ENCODE measurements at places on chromosomes 16 and 17. TPM values are rescaled to one million over a fixed set of nuclear protein-coding genes. Genes with fewer than 3 reads are reported as not detected.

Gene GGT6
- 8.8 TPM for total RNA-seq

Gene BAIAP2
- 141 TPM for total RNA-seq

Gene GNG13
- total RNA-seq = not detected

Gene RABEP2
- total RNA-seq = 34.9 TPM

GRCh38 chr16:49020436-49020835 is 261.2 kb downstream of the CBLN1 start:
- peaks cover 21% of the 10 kb centered on the region for H3K27me3 ChIP-seq
- H3K27ac ChIP-seq = no peak overlapping the region
- no peak overlapping the region for H3K4me3 ChIP-seq
- no peaks in the 10 kb centered on the region for H3K36me3 ChIP-seq
- DNase-seq = no peak
- H3K4me1 ChIP-seq = peaks cover 13% of the 10 kb centered on the region

DNA sequence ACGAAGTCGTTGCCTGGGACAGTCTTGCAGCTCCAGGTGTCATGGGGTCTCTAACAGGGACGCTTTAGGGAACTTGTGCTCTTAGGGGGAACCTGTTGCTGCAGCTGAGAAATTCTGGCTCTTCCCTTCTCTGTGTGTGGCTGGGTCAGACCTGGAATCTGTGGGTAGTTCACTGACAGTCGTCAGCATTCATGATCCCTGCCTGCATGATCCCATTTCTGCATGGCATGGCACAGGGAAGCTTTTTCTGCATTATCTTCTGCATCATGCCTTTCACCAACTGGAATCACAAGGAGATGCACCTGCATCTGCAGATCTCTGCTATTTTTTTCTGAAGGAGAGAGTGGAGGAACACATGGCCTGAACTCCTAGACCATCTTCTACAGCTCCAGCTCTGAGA is 85.6 kb downstream of the SOX9 start:
- H3K27ac ChIP-seq = no peak overlapping the region
- H3K4me1 ChIP-seq = peaks cover 10% of the 10 kb centered on the region
- H3K36me3 ChIP-seq = no peaks in the 10 kb centered on the region
- no peak overlapping the region for H3K4me3 ChIP-seq
- no peaks in the 10 kb centered on the region for H3K27me3 ChIP-seq

DNA sequence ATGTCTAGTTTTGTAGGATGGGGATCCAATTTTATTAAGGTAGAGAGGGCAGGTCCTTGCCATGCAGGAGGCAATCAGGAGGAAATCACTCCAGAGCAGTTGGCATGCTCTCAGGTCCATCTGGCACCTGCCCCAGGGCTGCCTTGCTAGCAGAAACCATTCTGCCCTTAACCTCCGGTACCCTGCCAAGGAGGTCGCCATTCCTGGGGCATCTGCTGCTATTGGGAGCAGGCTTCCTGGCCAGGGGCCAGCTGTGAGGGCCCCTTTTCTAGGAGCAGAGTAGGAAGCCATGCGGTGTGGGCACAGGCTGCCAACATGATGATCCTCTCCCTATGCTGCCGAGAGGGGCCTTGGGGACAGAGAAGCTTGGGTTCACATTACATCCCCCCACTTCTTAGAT is 47.6 kb upstream of the MGAT5B start:
- DNase-seq = no peak
- H3K4me1 ChIP-seq = no peaks in the 10 kb centered on the region
- H3K4me3 ChIP-seq = no peak overlapping the region

- H3K4me3 ChIP-seq = no peak overlapping the region
- H3K27me3 ChIP-seq = peaks cover 2% of the 10 kb centered on the region
- H3K27ac ChIP-seq = no peak overlapping the region
- no peaks in the 10 kb centered on the region for H3K4me1 ChIP-seq
These were observed 23.0 kb upstream of the TMEM132E start for GRCh38 chr17:34556384-34556783.

GRCh38 chr17:80413771-80414507 is 1.0 kb upstream of the ENDOV start:
- no peaks in the 10 kb centered on the region for H3K27me3 ChIP-seq
- peak overlapping the region; percentile 77 for H3K4me3 ChIP-seq
- DNase-seq = no peak
- H3K36me3 ChIP-seq = peaks cover 19% of the 10 kb centered on the region
- no peak overlapping the region for H3K27ac ChIP-seq
- peaks cover 17% of the 10 kb centered on the region for H3K4me1 ChIP-seq

- no peak overlapping the region for H3K27ac ChIP-seq
- H3K4me1 ChIP-seq = no peaks in the 10 kb centered on the region
- H3K27me3 ChIP-seq = no peaks in the 10 kb centered on the region
- no peaks in the 10 kb centered on the region for H3K36me3 ChIP-seq
- DNase-seq = no peak
- H3K4me3 ChIP-seq = no peak overlapping the region
These were observed 95.0 kb upstream of the PSMD7 start for GRCh38 chr16:74201576-74201975.

DNA sequence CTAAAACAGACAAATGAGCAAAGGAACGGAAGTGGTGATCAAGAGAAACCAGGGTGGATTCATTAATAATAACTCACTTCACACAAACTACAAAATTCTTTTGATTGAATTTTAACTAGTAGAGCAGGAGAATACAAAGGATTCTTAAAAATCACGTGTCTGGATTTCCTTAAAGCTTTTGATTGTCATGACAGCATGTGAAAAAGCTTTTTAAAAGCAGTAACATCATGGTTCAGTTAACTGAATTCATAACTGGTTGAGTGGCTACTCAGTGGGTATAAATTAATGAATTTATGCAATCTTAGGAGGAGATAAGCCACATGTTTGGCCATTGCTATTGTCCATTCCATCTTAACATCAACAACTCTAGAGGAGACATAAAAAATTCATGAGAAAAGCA is 333.2 kb downstream of the SLC39A11 start:
- peaks cover 2% of the 10 kb centered on the region for H3K36me3 ChIP-seq
- no peaks in the 10 kb centered on the region for H3K27me3 ChIP-seq
- no peak overlapping the region for H3K27ac ChIP-seq
- H3K4me3 ChIP-seq = no peak overlapping the region
- no peak for DNase-seq

DNA sequence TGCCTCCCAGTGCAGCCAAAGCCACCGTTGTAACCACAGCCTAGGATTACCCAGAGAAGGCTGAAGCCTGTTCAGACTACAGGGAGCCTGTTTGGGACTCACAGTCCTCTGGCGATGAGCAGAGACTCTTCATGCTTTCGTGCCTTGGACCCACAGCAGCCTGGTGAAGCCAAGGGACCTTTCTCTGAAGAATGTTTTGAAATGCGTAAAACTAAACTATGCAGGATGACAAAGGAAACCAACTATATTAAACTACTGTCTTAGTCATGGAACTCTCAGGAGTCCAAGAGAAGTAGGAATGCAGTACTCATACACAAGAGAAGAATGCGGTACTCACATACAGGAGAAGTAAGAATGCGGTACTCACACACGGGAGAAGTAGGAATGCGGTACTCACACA is 20.9 kb downstream of the ABR start:
- no peak overlapping the region for H3K27ac ChIP-seq
- H3K36me3 ChIP-seq = no peaks in the 10 kb centered on the region
- H3K27me3 ChIP-seq = no peaks in the 10 kb centered on the region
- H3K4me3 ChIP-seq = no peak overlapping the region

DNA sequence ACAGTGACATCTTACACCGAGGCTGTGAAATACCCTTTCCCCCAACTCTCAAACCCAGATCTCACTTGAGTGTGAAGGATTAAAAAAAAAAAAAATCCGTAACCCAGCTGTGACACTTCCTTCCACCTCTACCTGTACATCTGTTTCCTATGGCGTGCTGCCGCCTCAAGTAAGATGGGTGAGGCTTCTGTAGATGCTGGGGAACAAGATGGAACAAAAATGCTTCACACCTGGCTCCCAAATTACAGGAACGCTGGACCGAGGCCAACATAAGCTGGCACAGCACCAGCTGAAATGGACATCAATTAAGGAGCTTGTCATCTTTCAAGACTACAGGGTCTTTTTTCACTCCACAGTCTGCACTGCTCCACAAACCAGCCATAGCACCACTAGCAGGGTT is 95.9 kb downstream of the HIC1 start:
- no peak for DNase-seq
- peaks cover 9% of the 10 kb centered on the region for H3K36me3 ChIP-seq
- no peaks in the 10 kb centered on the region for H3K27me3 ChIP-seq
- H3K27ac ChIP-seq = no peak overlapping the region
- H3K4me3 ChIP-seq = no peak overlapping the region
- peaks cover 13% of the 10 kb centered on the region for H3K4me1 ChIP-seq
